ENCODE measurements at places on chromosomes 5 and 9.

- peak; percentile 78 for DNase-seq
Observed at GRCh38 chr5:66875315-66875714, 279.1 kb downstream of the MAST4 start.

GRCh38 chr5:25516141-25516540, 871.4 kb upstream of the CDH10 start:
- DNase-seq = no peak

DNA sequence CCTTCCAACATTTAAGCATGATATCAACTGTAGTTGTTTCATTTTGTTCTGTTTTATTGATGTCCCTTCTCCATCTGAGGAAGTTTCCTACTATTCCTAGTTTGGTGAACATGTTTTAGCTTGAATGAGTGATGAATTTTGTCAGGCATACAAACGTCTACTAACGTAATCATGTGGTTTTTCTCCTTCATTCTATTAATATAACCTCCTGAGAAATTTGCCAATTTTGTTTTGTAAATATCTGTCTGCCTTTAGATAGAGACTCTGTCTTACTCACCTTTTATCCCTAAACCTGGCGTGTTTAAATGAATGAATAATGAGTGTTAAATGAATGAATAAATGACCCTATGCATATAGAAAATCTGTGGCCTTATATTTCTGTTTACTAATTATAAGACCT, 26.5 kb upstream of the NREP start:
- DNase-seq = no peak

- DNase-seq = no peak
Observed at GRCh38 chr5:7395947-7396712, at the start of gene ADCY2. TSS of gene ADCY2 (plus strand) at chr5:7396138. CDS start at chr5:7396297, 159 bp downstream.

DNA sequence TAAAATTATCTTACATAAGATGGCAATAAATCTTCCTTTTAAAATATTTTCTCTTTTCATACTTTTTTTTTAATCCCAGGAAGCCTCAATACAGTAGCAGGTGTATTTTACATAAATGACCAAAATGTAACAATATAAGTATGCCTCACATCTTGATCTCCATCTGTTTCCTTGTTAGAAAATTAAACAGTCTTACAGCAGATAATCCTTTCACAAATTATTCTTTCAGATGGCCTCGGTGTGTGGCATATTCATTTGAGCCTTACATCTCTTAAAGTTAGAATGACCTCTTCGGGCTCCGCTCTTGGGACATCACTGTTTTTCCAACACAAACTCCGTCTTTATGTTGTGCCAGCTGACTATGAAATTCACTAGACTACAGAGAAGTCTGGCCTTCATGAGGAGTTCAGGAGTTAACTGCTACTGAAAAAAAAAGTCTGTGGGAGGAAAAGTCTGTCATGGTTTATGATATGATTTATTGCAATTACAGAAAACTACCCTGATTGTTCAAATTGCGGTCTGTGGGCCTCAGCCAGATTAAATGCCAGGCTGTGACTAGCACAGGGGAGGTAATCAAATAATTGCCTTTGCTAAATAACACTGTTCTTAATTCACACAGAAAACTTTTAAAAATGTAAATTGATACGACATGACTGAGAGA, 292.9 kb upstream of the PUM3 start:
- no peak for DNase-seq

GRCh38 chr9:119453980-119454379, 84.7 kb upstream of the BRINP1 start:
- no peak for DNase-seq

DNA sequence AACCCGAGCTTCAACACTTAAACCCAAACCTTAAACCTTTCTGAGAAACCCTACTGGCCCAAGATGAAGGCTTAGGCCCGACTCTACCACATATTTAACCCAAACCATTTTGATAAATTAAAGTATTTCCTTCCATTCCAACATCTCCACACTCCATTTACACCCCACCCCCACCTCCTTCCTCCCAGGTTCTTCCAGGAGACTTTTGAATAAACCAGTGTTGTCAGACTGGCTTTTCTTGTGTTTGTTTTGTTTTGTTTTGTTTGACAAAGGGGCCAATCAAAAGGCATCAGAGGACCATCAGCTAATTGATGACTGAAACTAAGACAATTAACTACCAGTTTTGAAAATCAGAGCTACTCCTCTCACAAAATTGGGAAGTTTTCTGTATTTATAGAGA, 4.6 kb upstream of the ZNF608 start:
- DNase-seq = no peak

DNA sequence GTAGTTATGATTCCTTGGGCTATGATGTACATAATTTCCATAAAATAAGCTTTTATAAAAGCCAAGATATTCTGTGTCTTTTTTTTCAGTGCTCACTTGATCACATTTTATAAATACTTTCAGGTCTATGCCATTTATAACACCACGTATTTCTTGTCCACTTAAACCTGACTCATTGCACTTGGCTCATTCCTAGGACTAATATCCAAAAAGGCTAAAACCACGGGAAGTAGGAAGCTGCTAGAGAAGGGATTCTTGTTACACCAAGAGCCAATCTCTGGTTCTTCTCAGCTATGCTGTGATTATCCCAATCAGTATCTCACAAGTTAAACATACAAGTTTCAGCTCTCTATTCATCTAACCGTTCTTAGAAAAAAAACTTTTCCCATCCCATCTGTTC, 80.4 kb upstream of the CDH6 start:
- no peak for DNase-seq

DNA sequence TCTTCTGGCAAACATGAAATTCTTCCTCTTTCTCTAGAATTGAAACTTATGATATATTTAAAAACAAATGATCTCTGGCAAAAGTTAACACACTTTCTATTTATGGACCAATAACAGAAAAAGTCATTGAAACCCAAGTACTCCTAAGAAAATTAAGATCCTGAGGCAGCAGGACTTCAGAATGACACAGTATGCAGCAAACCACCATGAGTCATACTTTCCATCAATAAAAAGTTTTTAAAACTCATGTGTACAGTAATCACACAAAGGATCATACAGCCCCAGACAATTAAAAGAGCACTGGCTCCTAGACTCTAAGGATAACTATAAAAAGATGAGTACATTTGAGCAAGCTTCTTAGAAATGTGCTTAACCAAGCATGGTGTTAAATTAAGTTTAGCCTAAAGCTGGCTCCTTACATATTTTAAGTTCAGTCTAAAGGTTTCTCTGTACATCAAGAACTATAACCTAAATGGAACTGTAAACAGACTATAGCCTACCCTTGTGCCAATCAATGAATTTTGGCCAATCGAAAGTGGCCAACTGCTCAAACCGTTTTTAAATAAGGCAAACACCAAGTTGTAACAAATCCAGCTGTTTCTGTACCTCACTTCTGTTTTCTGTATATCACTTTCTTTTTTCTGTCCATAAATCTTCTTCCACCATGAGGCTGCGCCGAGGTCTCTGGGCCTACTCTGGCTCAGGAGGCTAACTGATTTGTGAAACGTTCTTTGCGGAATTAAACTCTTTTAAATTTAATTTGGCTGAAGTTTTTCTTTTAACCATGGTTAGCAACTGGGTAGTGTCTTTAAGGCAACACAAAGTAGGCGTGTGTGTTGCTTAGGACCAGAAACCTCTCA, 232.1 kb upstream of the PIK3R1 start:
- DNase-seq = no peak

DNA sequence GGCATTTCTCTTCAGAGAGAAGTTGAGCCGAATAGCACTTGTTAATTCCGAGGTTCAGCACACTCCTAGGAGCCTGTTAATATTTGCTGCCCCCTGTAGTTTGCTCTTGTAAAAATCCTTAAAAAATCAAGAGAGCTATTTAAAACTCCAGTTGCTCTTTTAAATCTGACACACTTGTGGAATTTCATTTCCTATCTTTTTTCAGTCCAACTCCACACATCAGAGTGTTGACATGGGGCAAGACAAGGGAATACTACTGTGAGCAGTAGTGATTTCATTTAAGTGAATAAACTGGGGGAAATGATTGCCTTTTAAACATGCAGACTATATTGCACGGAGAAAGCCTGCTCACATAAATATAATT, 1096.3 kb upstream of the DMAC1 start:
- peak; percentile 35 for DNase-seq

- no peak for DNase-seq
Observed at GRCh38 chr9:20996809-20997208, 34.6 kb downstream of the HACD4 start.

DNA sequence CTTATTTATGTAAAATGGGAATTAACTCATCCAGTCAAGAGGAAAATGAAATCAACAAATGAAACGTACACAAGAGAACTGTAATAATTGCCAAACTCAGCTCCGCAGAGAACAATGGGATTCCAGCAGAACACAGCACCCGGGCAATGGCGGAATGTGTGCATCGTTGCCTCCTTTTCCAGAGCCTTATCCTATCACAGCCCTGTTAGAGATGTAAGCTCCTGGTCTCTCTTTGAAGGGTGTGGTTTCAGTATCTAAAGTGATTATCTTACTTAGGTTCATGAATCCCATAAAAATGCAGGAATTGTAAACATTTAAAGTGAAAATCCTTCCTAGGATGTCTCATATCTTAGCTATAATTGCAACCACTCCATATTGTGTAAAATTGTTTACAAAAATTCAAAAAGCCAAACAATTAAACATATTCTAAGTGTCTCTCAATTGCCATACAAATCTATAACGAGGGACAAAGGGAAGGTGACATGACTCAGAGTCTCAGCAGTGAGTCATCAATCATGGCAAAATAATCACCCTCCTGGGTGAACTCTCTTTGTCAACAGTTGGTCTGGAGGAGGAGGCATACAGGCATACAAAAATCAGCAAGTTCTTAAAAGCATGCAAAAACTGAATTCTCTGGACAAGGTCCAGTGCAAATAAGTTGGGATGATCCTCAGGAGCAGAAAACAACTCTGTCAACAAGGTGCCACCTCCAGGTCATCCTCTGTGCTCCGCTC, 22.6 kb downstream of the SEMA5A start:
- no peak for DNase-seq

DNA sequence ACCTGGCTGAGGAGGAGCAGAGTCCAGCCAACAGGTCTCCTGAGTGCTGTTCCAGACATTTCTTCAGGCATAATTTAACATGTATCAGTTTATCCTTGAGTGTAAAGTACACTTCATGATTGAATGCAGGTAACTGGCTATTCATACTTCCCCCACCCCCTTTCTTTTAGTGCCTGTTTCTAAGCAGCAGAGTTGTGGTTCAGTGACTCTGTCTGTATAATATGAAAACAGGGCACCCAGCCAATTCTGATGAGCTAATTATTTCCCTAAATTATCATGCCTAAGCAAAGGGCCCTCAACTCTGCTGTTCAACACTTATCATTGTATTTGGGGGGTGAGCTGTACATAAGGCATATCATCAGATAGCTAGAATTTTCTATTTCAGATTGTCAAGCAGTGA, 51.9 kb upstream of the ZSWIM6 start:
- peak; percentile 66 for DNase-seq

DNA sequence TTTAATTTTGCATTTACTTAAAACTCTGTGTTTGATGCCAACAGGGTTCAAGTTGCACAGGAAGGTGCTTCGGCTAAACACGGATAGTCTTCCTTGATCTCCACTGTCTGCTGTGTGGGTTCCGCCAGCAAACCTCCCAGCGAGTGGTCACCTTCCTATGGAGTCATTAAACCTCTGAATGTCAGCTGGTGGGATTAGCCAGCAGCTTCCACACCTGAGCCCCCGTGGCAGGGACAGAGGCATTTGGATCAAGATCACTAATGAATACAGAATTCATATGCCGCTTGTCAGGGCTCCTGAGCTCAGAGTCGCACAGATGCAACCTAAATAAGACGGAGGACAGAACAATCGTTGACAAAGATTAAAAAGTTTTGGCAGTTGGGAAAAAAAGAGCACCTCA, 39.5 kb downstream of the PSMB7 start:
- DNase-seq = no peak

- no peak for DNase-seq
Observed at GRCh38 chr9:89372979-89373378, 54.7 kb downstream of the SECISBP2 start.

- DNase-seq = no peak
Observed at GRCh38 chr5:8381972-8382371, 513.0 kb downstream of the MTRR start.

DNA sequence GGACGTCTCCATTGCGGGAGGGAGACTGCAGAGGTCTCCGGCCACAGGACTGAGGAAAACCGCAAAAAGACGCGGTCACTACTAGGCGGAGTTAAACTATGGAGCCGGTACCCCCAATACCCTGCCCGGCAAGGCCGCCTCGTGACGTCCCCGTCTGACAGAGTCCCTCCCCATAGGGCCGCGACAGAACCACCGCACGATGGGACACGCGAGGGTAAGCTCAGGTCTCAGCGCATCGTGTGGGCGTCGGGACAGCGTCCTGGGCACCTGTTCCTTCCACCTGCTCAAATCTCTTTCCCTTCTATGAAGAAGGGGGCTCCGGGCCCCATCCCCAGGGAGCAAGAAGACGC, 35.2 kb upstream of the GLDC start:
- peak; percentile 61 for DNase-seq

DNA sequence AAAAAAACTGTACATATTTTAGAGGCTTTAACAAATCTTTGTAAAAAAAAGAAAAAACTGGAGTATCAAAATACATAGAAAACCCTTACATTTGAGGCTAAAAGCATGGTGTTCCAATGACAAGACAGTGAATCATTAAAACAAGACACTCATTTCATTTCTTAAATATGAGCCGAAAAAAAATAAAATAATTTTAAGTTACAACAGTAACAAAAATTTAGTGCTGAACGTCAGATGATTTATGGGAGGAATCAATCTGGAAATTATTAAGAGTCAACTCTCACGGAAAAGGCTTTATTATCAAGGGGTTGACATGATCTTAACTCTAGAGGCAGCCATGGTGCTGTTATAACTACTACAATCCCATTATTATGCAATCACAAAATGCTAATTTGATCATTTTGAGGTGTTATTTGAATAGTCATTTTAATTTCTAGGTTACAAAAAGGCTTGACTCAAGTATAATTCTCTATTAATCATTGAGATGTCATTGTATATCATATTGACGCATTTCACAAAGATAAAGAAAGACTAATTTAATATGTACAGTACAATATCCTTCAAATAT, 51.9 kb downstream of the MAPKAP1 start:
- no peak for DNase-seq

GRCh38 chr5:14872070-14872989, 752 bp upstream of the ANKH start:
- DNase-seq = no peak

- no peak for DNase-seq
Observed at GRCh38 chr5:172548981-172549687, 91.9 kb upstream of the NEURL1B start.

DNA sequence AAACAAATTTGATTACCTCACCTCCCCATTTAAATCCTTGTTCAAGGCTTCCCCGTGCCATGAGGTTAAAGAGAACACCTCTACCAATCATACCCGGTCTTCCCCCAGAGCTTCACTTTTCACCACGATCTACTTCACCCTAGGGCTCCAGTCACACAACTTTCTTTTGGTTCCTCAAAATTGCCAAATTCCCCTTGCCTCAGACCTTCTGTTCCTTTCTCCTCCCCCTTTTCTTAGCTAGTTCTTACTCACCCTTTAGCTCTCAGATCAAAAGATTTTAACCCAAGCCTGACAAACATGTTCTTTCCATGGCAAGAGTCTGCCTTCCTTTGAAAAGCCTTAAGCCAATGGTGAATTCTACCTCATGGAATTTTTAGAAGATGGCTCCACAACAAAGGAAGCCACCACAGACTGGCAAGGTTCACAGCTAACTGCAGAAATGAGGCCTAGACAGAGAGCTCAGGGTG, 56.7 kb downstream of the MAPKAP1 start:
- DNase-seq = peak; percentile 90

Measured in AML-193 (cell line).